ENCODE measurements at places on chromosomes 3 and 15. TPM values are rescaled to one million over a fixed set of nuclear protein-coding genes. Genes with fewer than 3 reads are reported as not detected.

Gene IMPG2
- 0.07 TPM for total RNA-seq

Gene NANOGP8
- not detected for total RNA-seq

Gene ELL3
- not detected for total RNA-seq

GRCh38 chr3:169008776-169009358 is 654.6 kb downstream of the MECOM start:
- no peak for DNase-seq

DNA sequence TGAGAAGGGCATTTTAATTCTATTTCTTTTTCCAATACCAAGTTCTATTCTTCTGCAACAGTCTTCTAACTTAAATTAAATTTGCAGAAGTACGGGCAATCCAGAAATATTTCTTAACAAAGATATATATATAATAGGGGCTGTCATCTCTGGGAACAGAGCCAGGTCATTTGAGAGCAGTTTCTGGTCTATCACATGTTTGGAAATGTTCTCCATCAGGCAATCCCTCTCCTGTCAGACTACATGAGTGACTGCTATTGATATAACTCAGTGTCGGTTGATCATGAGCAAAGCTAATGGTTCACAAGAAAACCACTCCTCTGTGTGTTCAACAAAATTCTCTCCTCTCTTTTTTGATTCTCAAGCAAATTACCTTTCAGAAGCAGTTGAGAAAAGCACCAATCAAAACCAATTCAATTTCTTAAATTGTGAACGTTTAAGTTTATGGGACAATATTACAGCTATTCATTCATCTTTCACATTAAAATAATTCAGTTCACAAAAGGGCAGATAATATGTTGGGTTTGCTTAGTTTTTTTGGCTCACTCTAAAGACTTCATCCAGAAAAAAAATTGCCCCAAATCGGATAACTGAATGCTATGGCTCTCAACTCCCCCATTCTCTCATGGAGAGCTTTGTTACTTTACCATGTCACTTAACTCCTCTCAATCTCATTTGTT is 152.9 kb upstream of the TGFBR2 start:
- no peak for DNase-seq

- no peak for DNase-seq
These were observed 86.6 kb upstream of the GSK3B start for GRCh38 chr3:120180731-120181412.

DNA sequence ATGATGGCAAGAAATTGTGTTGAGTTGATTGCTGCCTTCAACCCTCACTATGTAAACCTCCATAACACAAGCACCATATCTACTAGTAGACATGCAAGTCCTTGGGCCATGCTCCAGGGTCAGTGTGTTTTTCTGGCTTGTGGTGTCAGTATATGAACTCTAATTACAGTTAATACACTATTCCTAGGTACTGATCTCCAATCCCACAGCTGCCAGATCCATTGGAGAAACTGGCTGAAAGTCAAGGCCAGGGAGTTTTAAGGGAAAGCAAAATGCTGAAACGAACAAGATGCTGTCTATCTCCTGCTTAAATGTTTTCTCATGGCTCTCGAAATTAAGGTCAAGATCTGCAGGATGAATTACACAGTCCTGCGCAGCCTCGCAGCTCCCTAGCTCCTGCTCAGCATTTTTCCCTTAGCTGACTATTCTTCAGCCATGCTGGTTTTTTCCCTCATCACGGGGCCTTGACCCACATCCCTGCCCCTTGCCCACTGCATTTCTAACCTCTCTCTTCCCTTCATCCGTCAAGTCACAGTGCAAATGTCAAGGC is 425.0 kb upstream of the ADAMTS9 start:
- no peak for DNase-seq

DNA sequence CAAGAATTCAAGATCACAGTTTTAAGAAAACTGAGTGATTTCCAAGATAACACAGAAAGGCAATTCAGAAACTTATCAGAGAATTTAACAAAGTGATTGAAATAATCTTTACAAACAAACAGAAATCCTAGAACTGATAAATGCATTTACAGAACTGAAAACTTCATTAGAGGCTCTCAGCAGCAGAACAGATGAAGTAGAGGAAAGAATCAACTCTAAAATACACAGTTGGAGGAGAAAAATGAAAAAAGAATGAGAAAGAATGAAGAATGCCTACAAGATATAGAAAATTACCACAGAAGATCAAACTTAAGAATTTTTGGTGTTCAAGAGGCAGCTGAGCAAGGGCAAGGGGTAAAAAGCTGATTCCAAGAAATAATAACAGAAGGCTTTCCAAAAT is 168.8 kb downstream of the POLR2M start:
- DNase-seq: no peak

- peak; percentile 9 for DNase-seq
These were observed 132.9 kb downstream of the TPRA1 start for GRCh38 chr3:127457546-127458145.

Data from Caco-2 (cell line).